MM.1S (cell line): ENCODE measurements at places on chromosomes 3 and 15.
A peak's percentile ranks its signal among the peaks of the same experiment; 100 is the strongest.

- no peak for DNase-seq
These were observed 6.9 kb downstream of the SLC6A1 start for GRCh38 chr3:10999221-11000107.

DNA sequence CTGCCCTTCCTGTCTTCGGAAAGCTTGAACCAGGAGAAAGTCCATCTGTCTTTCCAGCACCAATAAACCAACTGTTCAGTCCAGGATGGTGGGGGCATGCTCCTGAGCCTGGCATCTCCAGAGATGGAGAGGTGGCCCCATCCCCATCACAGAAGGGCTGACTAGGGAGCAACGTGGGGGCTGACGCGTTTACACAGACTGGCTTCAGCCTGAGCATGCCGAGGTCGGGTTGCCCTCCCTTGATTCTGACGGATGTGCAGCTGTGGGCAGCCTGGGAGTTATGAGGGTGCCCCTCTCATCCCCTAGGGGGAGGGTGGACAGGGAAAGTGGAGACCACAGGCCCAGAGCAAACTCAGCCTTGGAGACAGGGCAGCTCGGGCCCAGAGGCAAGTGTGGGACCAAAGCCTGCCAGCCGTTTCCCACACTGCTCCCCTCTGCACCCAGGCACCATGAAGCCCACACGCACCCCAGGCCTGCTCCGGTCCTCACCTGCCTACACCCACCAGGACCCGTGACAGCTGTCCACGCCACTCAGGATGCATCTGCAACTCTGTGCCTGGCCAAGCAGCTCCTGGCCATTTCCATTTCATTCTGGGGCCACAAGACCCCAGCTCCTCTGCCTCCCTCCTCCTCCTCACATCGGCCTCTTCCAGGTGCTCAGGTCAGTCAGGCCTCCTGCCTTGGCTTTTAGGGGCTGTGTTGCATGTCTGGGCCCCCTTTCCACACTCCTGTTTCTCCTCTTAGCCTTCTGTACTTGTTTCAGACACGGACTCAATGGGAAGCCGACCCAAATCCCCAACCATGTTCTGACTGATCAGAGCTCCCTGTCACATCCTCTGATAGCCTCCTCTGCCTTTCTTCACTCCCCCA, 48.2 kb upstream of the SLC41A3 start:
- DNase-seq = no peak

- peak; percentile 36 for DNase-seq
These were observed 13.2 kb upstream of the TMEM212 start for GRCh38 chr3:171829841-171830517.

GRCh38 chr3:88093266-88093665, 34.2 kb downstream of the ZNF654 start:
- no peak for DNase-seq

DNA sequence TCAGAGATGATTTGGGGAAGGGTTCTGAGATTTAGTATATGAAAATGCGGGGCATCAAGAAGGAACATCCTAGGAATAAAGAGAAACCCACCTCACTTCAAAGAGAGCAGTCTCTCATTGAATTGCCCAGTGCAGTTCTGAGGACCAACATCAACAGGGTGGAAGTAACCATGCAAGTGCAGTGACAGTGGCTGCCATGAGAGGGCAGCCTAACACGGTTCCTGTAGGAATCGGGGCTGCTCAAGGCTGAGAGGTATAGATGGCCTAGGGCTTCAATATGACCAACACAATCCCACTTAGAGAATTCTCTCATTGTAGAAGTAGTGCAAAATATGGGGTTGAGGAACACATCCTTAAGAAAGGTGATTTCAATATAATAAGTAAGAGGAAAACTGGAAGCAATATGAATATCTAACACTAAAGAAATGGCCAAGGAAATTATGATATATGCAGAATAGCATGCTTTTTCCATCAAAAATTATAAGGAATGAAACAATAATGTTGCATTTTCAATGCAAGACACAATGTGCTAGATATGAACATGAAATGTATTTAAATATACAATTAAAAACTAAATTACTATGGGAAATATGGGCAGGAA, 51.1 kb upstream of the ARRDC4 start:
- peak; percentile 67 for DNase-seq

GRCh38 chr3:13770170-13771169, 109.4 kb downstream of the WNT7A start:
- DNase-seq = no peak
